DND-41 (cell line): ENCODE measurements at places on chromosomes 6 and 20.

DNA sequence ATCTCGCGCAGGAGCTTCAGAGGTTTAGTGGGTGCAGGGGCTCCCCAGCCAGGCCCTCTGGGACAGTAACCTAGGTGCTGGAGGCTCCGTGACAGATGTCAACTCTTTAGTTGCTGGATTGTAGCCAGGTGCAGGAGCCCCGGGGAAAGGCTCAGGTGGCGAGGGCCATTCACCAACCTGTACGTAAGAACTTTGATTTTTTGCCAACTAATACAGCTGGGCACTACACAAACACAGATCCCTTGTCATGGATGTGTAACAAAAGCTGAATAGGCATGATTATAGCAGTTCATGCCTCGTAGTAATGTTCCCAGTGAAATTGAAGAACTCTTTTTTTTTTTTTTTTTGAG, 82.6 kb downstream of the CDC5L start:
- DNase-seq: no peak

GRCh38 chr6:14144678-14145113, 27.1 kb downstream of the CD83 start:
- peak; percentile 68 for DNase-seq

- no peak for DNase-seq
Measured at GRCh38 chr20:48459722-48460395, 367.9 kb downstream of the PREX1 start.

- DNase-seq: no peak
Measured at GRCh38 chr6:39516471-39516870, 194.0 kb upstream of the KCNK16 start.

DNA sequence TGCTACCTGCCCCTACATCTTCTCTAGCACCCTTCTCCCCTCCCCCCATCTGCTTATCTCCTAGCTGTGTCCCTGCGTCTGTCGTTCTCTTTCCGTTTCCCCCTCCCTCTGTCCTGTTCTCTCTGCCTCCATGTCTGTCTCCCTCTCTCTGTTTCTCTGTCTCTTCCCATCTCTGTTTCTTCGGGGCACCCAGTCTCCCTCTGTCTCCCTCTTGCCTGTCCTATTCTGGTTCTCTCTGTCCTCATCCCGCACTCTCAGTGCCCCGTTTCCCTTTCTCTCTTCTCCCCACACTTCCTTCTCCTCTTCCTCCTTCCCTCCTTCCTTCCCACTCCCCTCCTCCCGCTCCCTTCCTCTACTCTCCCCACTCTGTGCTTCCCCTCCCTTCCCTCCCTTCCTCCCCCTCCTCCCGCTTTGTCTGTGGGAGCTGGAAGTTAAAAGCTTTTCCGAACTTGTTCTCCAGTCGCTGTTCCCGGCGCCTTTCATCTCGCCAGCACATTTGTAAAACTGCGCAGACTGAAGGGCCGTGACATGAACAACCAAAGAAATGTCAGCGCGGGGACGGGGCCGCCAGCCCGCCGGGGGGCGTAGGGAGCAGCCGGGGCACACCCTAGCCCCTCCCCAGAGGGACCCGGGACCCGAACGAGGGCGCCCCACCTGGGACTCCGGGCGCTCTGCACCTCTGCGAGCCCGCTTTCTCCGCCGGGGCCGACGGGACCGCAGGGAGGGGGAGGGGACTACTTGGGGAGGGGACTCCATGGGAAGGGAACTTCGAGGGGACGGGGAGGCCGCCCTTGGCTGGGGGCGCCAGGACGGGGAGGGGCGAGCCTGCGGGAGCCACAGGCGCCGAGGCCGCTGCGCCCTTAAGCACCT, 4.0 kb upstream of the CDH22 start:
- no peak for DNase-seq

- no peak for DNase-seq
Measured at GRCh38 chr20:47205577-47206123, 150.8 kb downstream of the ZMYND8 start.

DNA sequence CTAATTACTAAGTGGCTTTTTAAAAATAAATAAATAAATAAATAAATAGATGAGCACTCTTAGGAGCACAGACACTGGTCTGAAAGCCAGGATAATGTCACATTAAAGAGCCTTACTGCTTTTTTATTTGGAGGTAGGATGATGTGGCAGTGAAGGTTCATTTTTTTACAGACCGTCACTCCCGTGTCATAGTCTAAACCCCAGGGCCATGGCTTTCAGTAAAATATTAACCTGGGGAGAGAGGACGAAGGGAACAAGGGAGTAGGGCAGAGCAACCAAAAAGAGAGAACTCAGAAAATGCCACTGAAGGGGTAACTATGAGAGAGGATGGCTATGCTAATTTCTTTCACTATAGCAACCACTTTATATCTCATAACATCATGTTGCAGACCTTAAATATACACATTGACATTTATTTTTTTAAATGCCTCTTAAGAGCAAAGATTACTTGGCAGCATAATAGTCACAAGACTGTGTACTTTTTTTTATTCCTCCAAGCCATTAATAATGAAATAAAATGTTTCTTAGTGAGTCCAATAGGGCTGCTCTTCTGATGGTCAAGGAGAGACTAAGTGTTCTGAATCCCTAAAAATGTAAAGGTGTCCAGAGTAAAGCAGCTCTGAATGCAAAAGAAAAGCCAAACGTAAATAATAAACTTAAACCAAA, 100.9 kb upstream of the SIM1 start:
- DNase-seq: no peak

GRCh38 chr6:4446982-4447381, 311.6 kb upstream of the ECI2 start:
- no peak for DNase-seq

GRCh38 chr6:141103246-141103645, 1029.5 kb upstream of the GJE1 start:
- no peak for DNase-seq

DNA sequence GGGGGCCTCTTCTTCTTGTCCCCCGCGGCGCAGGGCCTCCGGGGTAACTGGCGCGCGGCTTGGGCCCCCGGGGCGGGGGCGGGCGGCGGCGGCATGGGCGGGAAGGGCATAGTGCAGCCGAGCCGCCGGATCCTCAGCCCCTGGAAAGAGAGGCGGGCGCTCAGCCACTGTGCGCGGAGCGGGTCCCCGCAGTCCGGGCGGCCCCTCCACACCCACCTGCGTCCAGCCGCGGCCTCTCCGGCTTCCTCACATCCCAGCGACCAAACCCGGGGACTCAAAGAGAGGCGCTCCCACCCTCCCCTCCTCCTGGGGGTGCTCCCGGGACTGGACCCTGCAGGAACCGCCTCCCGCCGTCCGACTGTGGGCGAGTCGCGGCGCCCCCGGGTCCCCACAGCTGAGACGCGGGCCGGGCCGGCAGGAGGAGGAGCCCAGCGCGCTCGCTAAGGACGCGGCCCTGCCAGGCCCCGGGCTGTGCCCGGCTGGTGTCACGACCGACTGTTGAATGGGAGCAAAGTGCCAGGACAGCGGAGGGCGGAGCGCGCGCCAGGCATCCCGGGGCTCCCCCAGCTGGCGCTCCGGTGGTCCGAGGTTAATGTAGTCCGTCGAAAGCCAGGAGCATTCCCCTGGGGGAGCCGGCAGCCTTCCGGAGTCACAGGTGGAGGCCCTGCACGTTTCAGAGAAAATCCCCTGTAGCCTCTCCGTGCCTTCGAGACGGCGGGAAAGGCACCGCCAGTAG, at the start of gene PRR18:
PRR18 (minus strand) TSS at position 360 of the 736 bp plus-strand sequence; CDS start at position 110, 250 bp downstream.
- DNase-seq: no peak

DNA sequence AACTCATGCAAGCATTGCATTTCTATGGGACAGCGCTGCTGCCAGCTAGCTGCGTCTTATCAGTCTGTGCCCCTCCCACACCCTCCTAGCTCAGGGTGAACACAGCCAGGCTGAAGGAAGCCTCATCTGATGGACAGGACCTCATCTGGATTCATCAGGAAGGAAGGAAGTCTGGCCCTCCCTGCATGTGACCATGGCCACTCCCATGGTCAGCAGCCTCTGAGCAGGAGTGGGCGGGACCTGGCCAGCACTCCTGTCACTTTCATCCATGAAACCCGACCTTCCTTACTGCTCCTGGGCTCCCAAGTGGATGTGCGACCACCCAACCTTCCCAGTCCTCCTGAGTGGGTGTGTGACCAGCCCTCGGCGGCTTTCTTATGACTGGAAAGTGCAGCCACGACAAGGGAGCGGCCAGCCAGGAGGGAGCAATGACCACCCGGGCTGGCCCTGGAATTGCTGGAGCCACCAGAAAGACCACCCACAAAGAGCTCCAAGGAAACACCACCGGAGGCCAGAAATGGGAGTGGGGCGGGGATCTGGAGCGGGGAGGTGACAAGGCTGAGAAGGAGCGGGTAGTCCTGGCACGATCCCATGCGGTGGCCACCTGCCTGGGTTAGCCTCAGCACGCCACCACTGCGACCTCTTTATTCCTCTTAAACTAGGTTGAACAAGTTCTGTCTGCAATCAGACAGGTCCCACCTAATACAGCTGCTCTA, 241.2 kb downstream of the TTLL2 start:
- DNase-seq: no peak

- no peak for DNase-seq
Measured at GRCh38 chr6:116266803-116267202, 12.9 kb downstream of the TSPYL1 start.

DNA sequence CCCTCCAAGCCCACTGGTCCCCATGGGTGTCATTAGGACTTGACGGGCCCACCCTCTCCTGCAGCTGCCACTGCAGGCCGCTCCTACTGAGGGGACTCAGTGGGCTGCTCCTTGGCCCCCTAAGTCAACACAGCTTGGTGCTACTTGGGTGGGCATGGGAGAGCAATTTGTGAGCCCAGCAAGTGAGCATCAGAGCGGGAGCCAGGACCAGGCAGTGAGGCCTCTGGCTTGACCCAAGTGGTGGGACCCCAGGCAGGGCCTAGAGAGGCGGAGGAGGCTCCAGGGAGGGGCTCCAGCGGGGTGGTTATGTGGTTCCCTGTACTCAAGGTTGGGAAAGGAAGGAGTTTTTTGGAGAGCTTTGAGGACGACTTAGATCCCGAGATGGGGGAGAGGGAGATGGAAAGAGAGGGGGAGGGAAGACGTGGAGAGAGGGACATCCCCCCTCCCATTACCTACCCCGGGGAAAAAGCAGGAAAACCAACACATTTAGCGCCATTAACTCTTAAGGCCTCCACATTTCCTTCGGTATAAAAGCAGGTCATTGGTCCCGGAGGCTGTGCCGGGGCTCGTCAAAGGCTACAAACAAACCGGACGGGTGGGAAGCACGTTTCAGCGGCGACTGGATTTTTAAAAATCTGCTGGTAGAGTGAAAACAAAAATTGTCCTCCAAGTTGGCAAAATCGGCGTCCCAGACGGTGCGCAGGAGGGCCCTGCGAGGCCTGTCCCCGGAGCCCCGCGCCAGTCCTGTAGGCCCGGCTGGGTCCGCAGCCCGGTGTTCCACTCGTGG, 8.8 kb downstream of the FOXC1 start:
- DNase-seq: no peak

DNA sequence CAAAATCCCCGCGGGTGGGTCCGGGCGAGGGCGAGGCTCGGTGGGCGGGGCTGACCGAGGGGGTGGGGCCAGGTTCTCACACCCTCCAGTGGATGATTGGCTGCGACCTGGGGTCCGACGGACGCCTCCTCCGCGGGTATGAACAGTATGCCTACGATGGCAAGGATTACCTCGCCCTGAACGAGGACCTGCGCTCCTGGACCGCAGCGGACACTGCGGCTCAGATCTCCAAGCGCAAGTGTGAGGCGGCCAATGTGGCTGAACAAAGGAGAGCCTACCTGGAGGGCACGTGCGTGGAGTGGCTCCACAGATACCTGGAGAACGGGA, 809 bp downstream of the HLA-G start:
- DNase-seq: no peak

DNA sequence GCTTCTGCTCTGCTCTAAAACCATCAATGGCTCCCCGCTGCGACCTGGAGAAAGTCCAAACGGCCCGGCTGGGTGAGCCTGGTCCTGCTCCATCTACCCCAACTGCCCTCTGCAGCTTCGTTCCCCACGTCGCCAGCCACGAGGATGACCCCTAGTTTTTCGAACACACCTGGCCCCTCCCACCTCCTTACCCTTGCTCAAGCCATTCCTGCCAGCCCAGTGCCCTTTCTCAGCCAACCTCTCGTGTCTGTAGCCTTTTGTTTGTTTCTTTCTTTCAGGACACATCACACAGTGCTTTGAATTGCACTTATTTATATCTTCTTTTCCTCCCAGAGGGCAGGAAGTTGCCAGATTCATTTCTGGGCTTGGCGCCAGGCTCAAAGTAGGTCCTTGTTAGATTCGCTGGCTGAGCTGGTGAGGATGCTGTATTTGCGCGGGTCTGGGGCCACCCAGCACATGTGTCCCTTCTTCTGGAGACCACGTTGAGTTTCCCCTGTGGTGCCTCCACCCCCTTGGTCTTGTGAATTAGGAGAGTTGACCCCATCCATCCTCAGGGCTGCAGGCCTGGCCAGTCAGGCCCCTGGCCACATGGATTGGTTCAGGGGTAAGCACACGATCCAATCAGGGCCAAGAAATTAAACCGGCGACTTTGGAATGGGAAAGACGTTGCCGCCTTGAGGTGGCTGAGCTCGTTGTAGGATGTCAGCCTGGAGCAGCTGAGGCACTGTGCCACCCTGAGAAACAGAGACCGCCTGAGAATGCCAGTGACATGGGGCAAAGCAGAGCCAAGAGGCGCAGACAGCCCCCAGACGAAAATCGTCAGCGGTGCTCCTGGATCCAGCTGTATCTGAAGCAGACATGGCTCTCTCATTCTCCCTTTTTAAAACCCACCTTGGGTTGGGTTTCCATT, 156.0 kb downstream of the CEBPB start:
- DNase-seq: peak; percentile 59

- no peak for DNase-seq
Measured at GRCh38 chr20:914727-915498, 1.2 kb downstream of the ANGPT4 start.

DNA sequence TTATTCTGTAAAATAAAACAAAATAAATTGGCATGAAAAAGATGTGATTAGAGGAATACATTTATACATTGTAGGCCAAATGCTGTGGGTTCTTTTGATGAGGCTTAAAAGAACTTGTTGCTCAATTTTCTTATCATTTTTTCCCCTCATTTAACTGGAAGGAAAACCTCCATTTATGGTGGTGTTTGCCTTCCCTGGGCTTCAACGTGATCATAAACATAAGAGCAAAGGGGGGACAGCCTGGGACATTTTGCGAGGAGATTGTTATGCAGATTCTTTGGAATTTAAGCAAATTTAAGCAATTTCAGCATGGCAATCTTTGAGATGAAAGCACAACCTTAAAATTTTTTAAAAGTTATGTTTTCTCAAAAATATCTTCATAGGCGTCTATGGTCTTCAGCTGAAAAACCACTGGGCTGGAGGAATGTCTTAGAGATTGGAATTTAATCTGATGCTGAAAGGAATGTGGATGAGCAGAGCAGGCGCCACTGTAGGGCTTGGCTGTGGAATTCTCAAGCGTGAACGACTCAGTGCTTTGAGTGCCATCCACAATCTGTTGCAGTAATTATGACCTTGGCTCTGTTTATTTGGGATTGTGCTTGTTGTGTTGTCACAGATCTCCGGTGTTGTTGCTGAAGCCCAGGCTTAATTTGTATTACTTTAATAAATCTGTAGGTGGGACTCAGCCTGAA, 149.4 kb upstream of the MLIP start:
- DNase-seq: no peak

GRCh38 chr6:144585217-144585814, 300.2 kb downstream of the UTRN start:
- peak; percentile 43 for DNase-seq

GRCh38 chr20:4066551-4066950, 51.2 kb upstream of the RNF24 start:
- no peak for DNase-seq

GRCh38 chr20:58984691-58985090, 3.6 kb downstream of the NELFCD start:
- no peak for DNase-seq
